ENCODE measurements at places on chromosomes 6 and 20.

- peak; percentile 32 for DNase-seq
Measured at GRCh38 chr20:48844996-48845395, 17.2 kb upstream of the PREX1 start.

GRCh38 chr6:125558241-125558843 lies 191.1 kb upstream of the HEY2 start:
- no peak for DNase-seq

GRCh38 chr20:39758876-39759275 lies 796.7 kb downstream of the DHX35 start:
- no peak for DNase-seq

GRCh38 chr6:47476781-47477496 lies 650 bp upstream of the CD2AP start:
- DNase-seq, result peak; percentile 18

All from GM23248 (cell line).